SJSA1 (cell line): ENCODE measurements at places on chromosomes 4 and X. TPM values are rescaled to one million over a fixed set of nuclear protein-coding genes. Genes with fewer than 3 reads are reported as not detected.

DNA sequence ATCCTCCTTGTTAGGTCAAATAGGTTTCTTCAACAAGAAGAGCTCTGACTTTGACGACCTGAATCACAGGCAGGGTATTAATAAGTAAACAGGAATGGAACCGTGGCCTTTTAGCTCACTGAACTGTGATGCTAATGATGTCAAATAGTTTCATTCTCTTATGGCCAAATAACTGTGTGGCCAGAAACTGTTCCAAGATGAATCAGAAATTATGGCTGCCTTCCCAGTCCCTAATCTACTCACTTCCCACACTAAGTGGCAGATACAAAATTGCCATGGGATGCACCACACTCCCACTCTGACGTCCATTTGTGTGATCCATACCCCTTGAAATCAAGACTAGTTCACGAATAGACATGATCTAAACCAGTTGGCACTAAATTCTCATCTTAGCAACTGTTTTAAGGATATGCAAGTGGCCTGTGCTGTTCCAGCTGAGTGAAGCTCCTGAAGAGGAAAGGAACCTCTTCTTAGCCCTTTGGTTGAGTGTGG, 455.4 kb downstream of the IL15 start:
- no peak for DNase-seq

DNA sequence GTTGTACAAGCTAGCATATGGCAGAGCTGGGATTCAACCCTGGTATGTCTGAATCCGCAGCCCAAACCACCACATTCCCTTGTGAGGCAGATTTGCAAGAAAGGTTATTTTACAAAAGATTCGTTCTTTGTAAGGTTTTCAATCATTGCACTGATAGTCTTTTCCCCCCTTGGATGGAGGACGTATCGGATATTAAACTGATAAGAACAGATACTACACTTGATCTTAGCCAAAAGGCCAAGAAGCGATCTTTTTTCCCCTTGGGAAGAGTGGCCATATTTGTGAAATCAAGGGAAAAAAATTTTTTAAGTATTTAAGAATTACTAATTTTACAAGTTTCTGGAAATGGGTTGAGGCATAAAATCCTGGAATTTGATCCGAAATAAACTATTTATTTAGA, 34.4 kb upstream of the MSMO1 start:
- no peak for DNase-seq

POU3F4 gene
- not detected in 2 replicates for total RNA-seq

DNA sequence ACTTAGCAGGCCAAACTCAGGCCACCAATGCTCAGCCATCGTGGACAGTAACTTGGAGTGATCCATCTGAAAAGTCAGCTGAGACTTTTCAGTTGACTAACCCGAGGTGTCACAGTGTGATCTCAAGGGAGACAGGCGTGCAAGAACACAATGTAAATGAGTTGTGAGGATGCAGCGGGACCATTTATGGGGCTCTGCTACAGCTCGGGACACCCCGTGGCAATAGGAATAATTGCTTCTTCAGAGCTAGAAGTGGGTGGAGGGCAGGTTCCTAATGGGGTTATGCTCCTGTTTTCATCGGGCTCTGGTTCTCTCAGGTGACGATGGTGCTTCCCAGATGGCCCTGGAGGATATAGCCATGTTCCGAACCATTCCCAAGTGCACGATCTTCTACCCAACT, 27.3 kb downstream of the TKTL1 start:
- no peak for DNase-seq

TCEAL6 gene
- total RNA-seq = not detected in 2 replicates

PAGE1 gene
- not detected in 2 replicates for total RNA-seq
